Esophagus muscularis mucosa (tissue), 4 donors: ENCODE measurements at places on chromosomes 6 and 20. TPM values are rescaled to one million over a fixed set of nuclear protein-coding genes. Genes with fewer than 3 reads are reported as not detected.

The SLC17A1 gene
- total RNA-seq = not detected

The OR2H1 gene
- total RNA-seq = not detected

The FOXF2 gene
- total RNA-seq = 66.6 TPM

The MCM3 gene
- 40.8 TPM for total RNA-seq

DNA sequence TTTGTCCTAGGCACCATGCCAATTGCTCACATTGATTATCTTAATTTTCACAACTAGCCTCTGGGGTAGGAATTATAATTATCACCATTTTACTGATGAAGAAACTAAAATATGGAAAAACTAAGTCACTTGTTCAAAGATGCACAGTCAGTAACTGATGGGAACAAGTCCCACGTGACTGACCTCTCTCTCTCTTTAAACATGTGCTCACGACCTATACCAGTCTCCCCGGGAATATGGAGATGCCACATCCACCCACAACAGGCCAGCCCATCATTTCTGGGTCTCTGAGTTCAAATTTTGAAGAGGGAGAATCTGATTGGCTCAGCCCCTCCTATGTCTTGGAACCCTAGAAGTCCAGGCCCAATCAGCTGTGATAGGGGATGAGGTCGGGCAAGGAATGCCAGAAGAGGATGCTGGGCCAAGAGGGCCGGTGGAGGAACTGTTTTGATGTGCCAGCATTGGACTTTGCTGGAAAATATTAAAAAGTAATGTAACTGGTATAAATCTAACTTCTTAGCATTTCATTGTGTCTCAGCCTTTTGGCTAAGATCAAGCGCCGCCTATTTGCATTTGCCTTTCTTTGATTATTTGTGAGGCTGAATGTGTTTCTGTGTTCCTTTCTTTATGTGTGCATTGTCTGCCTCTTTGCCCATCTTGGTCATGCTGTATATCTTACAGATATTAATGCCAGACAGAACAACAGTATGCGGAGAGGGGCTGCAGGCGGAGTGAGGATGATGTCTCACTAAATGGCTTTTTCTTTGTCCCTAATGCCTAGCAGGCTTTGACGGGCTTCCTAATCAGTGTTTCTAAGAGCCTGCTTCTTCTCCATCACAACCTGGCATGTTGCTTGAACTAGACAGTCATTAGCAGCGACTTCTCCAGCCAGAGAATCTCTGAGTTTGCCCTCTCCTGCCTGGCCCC, 126.6 kb downstream of the VEGFA start:
- no peak for DNase-seq

DNA sequence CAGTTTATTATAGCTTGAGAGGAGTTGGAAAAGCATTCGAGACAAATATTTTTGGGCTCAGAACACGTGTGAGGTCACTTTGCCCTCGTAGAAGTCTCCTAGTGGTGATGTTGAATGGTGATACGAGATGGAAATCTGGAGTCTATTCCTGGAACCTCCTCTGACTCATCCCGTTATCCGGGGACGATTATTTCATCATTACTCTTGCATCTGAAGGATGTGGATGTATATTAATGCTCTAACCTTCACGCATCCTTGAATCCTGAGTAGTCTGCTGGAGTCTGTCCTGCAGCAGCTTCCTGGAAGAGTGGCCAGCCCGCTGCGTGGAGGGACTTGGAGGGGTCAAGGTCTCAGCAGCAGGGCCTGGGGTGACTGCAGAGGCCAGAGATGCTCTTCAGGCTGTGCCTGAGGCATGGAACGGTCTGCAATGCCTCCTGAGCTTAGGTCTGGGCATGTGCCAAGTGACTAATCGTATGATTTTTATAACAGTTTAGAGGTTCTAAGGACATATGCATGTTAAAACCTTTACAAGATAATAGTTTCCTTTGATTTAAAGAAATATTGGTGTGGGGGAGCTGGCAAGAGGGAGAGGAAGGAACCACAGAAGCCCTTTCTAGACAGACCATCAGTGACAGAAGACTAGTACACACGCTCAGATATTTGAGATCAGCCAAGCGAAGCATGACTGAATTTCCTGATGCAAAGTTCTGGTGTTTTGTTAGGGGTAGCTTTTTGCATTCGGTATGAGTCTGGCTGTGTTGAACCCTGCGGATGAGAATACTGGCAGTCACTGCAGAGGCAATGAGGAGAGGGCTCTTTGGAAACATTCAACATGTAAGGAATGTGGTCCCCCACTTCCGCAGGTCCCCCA, 400.2 kb downstream of the QKI start:
- peak; percentile 89 for DNase-seq

The CHRNA4 gene
- not detected for total RNA-seq

The RIPPLY2 gene
- total RNA-seq = not detected

The CDH4 gene
- 1.3 TPM for total RNA-seq

- peak; percentile 80 for DNase-seq
Measured at GRCh38 chr6:13848522-13849150, 34.3 kb upstream of the MCUR1 start.

GRCh38 chr6:32215617-32216016, 8.2 kb downstream of the NOTCH4 start:
- no peak for DNase-seq

DNA sequence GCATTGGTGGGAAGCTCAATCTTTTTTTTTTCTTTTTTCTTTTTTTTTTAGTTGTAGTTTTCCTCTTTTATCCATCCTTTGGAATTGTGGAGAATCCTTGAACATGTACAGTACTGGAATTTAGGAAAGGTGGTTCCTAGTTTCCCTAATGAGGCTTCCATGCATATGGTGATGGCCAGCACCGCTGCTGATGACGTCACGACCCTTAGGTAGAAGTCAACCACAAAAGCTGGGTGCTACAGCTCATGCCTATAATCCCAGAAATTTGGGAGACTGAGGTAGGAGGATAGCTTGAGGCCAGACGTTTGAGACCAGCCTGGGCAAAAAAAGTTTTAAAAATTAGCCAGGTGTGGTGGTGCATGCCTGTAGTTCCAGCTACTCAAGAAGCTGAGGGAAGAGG, 79.3 kb upstream of the SOX4 start:
- DNase-seq = no peak

- DNase-seq = no peak
Measured at GRCh38 chr6:88238901-88239300, 72.8 kb upstream of the CNR1 start.

DNA sequence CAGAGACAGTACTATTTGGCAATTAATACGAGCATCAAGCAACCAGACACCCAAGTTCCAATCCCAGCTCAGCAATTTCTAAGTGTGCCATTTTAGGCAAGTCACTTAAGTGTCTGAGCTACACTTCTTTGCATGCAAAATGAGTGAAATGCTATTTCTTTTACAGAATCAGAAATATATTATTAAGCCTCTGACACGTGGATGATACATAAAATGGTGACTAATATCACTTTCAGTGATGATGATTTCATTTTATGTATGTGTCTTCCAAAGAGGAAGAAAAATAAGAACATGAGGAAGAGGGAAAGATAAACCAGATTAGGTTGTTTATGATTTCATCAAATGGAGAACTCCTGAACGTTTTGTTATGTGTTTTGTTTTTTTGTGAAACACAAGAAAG, 158.6 kb downstream of the TSHZ2 start:
- DNase-seq = no peak

The BACH2 gene
- total RNA-seq = 9.8 TPM

- no peak for DNase-seq
Measured at GRCh38 chr6:48067148-48067712, 43.8 kb downstream of the PTCHD4 start.
